Right atrium auricular region (tissue), 2 donors: ENCODE measurements at places on chromosomes 2 and 18. TPM values are rescaled to one million over a fixed set of nuclear protein-coding genes. Genes with fewer than 3 reads are reported as not detected.

Gene ADAM23
- 7.6 TPM for total RNA-seq

Gene SAG
- total RNA-seq: 2.9 TPM

Gene SP140
- 0.55 TPM for total RNA-seq

Gene DPP10
- total RNA-seq: not detected

Gene DQX1
- total RNA-seq: not detected

Gene GKN2
- not detected for total RNA-seq

Gene C2orf81
- 1.0 TPM for total RNA-seq

Gene TMEM17
- 0.90 TPM for total RNA-seq

Gene CD207
- total RNA-seq: not detected

Gene C18orf54
- 0.86 TPM for total RNA-seq

Gene CHRNG
- not detected for total RNA-seq

Gene COL4A4
- 3.8 TPM for total RNA-seq

Gene DSC2
- total RNA-seq: 19.5 TPM

Gene SMYD5
- total RNA-seq: 12.5 TPM

GRCh38 chr2:134386310-134386709 lies 132.4 kb downstream of the MGAT5 start:
- no peaks in the 10 kb centered on the region for H3K4me1 ChIP-seq
- H3K4me3 ChIP-seq: no peak overlapping the region
- no peak for DNase-seq
- no peaks in the 10 kb centered on the region for H3K27me3 ChIP-seq
- no peak overlapping the region for H3K27ac ChIP-seq

GRCh38 chr18:45637546-45638327 lies 22.5 kb downstream of the SLC14A2 start:
- no peak overlapping the region for H3K4me3 ChIP-seq
- no peak for DNase-seq
- H3K27me3 ChIP-seq: no peaks in the 10 kb centered on the region
- no peaks in the 10 kb centered on the region for H3K36me3 ChIP-seq
- H3K4me1 ChIP-seq: peaks cover 28% of the 10 kb centered on the region
- H3K27ac ChIP-seq: peak overlapping the region; percentile 51

GRCh38 chr2:152335016-152335725 lies at the start of gene FMNL2:
FMNL2 (plus strand) TSS chr2:152335174.
- H3K27ac ChIP-seq: peak within 1 kb of the TSS; percentile 91
- H3K4me3 ChIP-seq: peak within 1 kb of the TSS; percentile 96
- DNase-seq: peak; percentile 88

DNA sequence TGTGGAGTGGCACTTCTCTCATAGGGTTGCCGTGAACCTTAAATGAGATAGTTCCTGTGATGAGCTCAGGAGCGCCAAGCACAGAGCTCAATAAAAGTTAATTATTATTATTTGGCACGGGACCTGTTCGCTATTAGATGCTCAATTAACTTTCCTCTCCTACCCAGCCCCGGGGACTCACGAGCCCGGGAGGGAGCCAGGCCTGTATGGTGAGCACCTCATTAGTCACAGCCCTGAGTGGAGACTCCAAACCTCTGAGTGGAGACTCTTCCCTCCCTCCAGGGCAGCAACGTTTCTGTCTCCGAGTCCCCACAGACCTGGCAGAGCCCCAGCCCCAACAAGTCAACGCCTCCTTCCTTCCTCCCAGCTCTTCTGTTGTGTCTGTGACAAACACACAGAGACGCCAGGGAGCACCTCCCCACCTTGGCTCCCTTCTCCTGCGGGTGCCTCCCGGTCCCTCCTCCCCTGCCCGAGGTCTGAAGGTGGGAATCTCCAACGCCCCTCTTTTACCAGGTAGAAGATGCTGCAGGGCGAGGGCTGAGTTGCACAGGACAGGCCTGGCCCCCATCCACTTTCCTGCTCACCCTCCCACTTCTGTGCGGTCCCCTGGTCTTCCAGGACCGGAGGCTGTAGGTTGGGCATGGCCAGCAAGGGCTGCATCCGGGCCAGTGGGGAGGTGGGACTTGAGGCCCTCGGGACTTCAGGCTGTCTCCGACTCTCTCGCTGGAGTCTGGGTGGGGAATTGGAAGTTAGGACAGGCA lies 52.7 kb upstream of the ODC1 start:
- H3K27ac ChIP-seq: no peak overlapping the region
- H3K4me3 ChIP-seq: no peak overlapping the region
- no peaks in the 10 kb centered on the region for H3K27me3 ChIP-seq
- DNase-seq: peak; percentile 47

DNA sequence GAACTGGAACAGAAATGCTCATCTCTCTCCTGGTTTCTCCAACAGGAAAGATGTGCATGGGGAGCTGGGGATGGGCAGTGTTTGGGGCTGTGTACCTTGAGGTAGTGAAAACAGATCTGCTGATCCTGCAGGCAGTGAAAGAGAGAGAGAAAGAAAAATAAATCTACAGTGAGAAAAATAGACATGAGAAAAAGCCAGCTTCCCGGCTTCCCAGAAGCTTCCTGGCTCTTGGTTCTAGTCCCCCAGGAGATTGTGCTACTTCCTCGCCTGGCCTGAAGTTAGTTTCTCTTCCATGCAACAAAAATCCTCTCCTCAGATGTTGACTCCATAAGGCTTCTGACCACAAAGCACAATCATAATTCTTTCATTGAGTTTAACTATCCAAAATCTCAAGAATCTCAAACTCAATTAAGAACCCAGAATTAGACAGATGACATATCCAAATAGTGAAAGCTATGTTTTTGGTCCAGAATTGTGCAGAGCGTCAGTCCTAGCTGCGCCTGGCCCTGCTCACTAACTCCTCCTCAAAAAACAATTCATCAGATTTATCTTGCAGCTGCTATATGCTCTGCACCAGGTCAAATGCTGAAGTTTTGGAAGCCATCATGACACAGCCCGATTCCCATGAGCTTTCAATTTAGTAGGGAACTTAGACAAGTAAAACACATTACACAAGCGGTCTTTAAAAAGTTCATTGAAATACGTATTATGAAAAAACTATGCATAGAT lies 20.1 kb upstream of the NAB1 start:
- DNase-seq: no peak
- peak overlapping the region; percentile 78 for H3K27ac ChIP-seq
- no peaks in the 10 kb centered on the region for H3K27me3 ChIP-seq
- H3K4me1 ChIP-seq: peaks cover 11% of the 10 kb centered on the region

GRCh38 chr2:219001100-219001576 lies 7.9 kb upstream of the CRYBA2 start:
- no peak overlapping the region for H3K27ac ChIP-seq
- H3K36me3 ChIP-seq: no peaks in the 10 kb centered on the region
- no peak for DNase-seq
- H3K4me1 ChIP-seq: peaks cover 3% of the 10 kb centered on the region
- peaks cover 20% of the 10 kb centered on the region for H3K27me3 ChIP-seq

GRCh38 chr2:39949131-39949530 lies 170.1 kb upstream of the THUMPD2 start:
- no peaks in the 10 kb centered on the region for H3K4me1 ChIP-seq
- H3K4me3 ChIP-seq: no peak overlapping the region
- DNase-seq: no peak
- no peak overlapping the region for H3K27ac ChIP-seq
- no peaks in the 10 kb centered on the region for H3K27me3 ChIP-seq

DNA sequence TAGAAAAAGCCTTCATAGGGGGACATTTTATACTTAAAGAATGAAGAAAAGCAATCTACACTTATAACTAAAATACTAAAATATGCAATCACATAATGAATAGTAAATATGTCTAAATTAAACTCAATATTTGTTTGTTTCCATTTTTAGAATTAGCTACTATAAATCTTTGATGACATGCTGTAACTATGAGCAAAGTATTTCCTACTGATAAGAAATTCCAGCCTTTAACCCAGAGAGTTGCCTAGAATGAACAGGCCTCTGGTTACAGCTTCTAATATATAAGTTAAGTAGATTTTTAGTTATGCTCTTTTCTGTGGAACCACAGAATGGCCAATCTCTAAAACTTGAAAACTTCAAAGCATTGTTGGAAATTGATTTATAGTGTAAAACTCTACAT lies 1465.6 kb upstream of the ZEB2 start:
- DNase-seq: no peak
- H3K4me3 ChIP-seq: no peak overlapping the region
- no peaks in the 10 kb centered on the region for H3K36me3 ChIP-seq
- no peaks in the 10 kb centered on the region for H3K27me3 ChIP-seq
- H3K4me1 ChIP-seq: no peaks in the 10 kb centered on the region

DNA sequence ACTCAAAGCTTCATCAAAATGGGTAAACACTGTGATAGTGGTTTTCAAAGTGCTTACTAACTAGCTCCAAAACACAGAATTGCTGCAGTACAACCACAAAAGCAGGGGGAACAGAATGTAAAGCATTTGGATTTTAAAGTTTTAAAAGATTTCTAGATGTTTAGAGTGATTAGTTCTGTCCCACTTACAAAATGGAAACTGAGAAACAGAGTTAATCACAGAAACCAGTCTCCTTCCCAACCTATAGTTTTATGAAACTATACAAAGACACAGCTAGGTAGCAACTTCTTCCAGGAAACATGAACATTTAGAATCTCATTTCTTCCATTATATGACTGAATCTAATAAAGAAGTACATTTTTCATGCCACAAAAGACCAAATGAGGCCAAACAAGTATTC lies 73.8 kb upstream of the HNRNPA3 start:
- no peaks in the 10 kb centered on the region for H3K4me1 ChIP-seq
- H3K27ac ChIP-seq: no peak overlapping the region
- no peak overlapping the region for H3K4me3 ChIP-seq
- no peaks in the 10 kb centered on the region for H3K27me3 ChIP-seq
- no peaks in the 10 kb centered on the region for H3K36me3 ChIP-seq

DNA sequence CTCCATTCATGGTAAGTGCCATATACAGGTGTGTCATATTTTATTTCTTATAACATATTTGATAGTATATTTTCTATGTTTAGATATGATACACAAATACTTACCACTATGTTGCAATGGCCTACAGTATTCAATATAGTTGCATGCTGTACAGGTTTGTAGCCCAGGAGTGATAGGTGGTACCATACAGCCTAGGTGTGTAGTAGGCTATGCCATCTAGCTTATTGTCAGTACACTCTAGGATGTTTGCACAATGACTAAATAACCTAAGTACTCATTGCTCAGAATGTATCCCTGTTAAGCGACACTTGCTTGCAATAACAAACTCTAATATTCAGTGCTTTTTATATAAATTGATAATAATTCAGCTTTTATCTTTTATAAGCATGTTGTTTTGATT lies 563.1 kb upstream of the LINC00305 start:
- DNase-seq: no peak
- no peaks in the 10 kb centered on the region for H3K4me1 ChIP-seq
- H3K27me3 ChIP-seq: no peaks in the 10 kb centered on the region
- no peaks in the 10 kb centered on the region for H3K36me3 ChIP-seq

- H3K4me3 ChIP-seq: no peak overlapping the region
- H3K27ac ChIP-seq: no peak overlapping the region
- H3K27me3 ChIP-seq: no peaks in the 10 kb centered on the region
- H3K36me3 ChIP-seq: no peaks in the 10 kb centered on the region
- DNase-seq: no peak
Observed at GRCh38 chr2:127061375-127062273, 45.3 kb downstream of the BIN1 start.

- DNase-seq: no peak
- no peak overlapping the region for H3K4me3 ChIP-seq
- no peak overlapping the region for H3K27ac ChIP-seq
- no peaks in the 10 kb centered on the region for H3K27me3 ChIP-seq
Observed at GRCh38 chr2:201827621-201828020, 21.3 kb downstream of the CDK15 start.

GRCh38 chr18:42959528-42959927 lies 156.0 kb downstream of the RIT2 start:
- no peaks in the 10 kb centered on the region for H3K36me3 ChIP-seq
- no peak for DNase-seq
- no peak overlapping the region for H3K4me3 ChIP-seq
- H3K4me1 ChIP-seq: no peaks in the 10 kb centered on the region
- no peaks in the 10 kb centered on the region for H3K27me3 ChIP-seq
- no peak overlapping the region for H3K27ac ChIP-seq

- no peak for DNase-seq
- H3K36me3 ChIP-seq: peaks cover 15% of the 10 kb centered on the region
- no peak overlapping the region for H3K27ac ChIP-seq
- no peaks in the 10 kb centered on the region for H3K27me3 ChIP-seq
- no peak overlapping the region for H3K4me3 ChIP-seq
- no peaks in the 10 kb centered on the region for H3K4me1 ChIP-seq
Observed at GRCh38 chr2:230423851-230424458, 8.0 kb downstream of the SP100 start.

- H3K36me3 ChIP-seq: no peaks in the 10 kb centered on the region
- no peak overlapping the region for H3K4me3 ChIP-seq
- H3K4me1 ChIP-seq: no peaks in the 10 kb centered on the region
- no peak for DNase-seq
Observed at GRCh38 chr2:6475155-6475940, 390.4 kb downstream of the CMPK2 start.

DNA sequence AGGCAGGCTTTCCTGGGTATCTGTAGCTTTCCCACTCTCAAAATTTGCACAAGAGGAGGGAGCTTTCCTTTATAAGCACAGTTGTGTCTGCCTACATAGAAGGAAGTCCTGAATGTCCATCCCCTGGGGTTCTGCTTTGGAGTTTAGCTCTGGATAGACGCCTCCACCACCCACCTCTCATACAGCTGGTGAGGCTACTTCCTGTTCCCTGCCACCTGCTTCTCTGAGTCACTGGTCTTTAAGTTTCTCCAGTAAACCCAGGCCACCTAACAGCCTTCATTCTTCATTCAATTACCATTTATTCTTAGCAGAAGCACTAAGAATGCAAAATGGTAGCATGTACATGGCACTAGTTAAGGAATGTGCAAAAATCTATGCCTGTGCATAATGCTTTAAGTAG lies 407.8 kb downstream of the CDH2 start:
- no peaks in the 10 kb centered on the region for H3K27me3 ChIP-seq
- H3K4me1 ChIP-seq: no peaks in the 10 kb centered on the region
- no peak for DNase-seq
- no peak overlapping the region for H3K27ac ChIP-seq
- no peak overlapping the region for H3K4me3 ChIP-seq

DNA sequence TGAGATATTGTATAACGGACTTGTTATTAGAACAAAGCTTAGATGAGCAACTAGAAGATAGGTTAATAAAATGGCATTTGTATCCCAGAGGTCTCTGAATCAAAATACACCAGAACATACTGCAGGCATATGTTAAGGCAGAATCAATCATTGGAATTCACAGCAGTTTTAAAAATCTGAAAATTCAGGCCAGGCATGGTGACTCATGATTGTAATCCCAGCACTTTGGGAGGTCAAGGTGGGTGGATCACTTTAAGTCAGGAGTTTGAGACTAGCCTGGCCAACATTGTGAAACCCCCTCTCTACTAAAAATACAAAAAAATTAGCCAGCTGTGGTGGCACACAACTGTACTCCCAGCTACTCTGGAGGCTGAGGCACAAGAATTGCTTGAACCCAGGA lies 405.2 kb downstream of the ZEB2 start:
- no peaks in the 10 kb centered on the region for H3K27me3 ChIP-seq
- no peak for DNase-seq
- H3K4me3 ChIP-seq: no peak overlapping the region
- no peak overlapping the region for H3K27ac ChIP-seq

GRCh38 chr2:128493880-128494279 lies 175.2 kb upstream of the HS6ST1 start:
- H3K27me3 ChIP-seq: no peaks in the 10 kb centered on the region
- DNase-seq: peak; percentile 26
- no peak overlapping the region for H3K4me3 ChIP-seq
- no peaks in the 10 kb centered on the region for H3K36me3 ChIP-seq
- no peaks in the 10 kb centered on the region for H3K4me1 ChIP-seq
